ENCODE measurements at places on chromosomes 11 and 22.
A peak's percentile ranks its signal among the peaks of the same experiment; 100 is the strongest.

DNA sequence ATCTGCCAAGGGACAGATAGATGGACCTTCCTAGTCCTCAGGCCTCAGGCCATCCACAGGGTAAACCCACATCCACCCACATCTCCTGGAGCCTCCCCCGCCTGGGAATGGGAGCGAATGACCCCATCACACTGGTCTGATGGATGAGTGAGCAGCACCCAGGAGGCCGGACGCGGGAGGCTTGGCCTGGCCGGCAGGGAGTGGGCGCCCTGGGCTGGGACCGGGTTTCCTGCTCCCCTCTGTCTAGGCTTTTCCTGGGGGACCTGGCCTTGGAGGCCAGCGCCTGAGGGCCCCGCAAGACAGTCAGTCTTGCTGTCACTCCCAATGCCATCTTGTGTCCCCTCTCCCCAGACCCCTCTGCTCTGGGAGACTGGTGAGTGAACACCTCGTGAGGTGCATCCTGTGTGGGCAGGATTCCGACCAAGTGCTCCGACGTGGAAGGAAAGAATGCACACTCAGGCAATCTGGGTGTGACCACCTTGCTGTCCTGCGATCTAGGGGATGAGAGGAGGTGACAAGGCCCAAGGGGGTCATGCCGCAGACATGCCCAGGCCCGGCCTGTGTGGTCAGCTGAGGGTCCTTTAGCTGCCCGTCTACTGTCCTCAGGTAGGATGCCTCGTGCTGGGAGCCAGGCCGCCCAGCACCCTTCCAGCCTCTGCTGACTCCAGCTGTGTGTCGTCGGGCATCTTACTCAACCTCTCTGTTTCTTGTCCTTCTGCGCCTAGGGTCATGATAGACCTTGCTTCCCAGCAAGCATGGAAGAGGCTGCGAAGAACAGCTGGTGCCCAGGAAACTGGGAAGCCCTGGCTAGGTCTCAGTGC, 26.5 kb upstream of the WNT7B start:
- DNase-seq: no peak

DNA sequence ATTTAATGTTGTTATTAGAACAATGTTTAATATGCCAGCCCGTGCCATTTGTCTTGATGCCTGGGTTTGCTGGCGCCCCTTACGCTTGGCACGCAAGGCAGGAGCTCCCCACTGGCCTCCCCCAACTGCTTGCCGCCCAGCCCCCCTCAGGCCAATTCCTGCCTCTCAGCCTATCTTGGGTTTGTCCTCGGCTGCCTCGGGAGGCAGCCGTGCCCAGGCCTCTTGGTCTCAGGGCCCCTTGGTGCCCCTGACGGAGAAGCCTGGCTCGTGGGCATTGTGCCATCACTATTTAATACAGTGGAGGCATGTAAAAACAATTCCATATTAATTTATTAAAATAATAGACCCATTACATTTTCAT, 119.8 kb downstream of the KCNQ1OT1 start:
- DNase-seq: no peak

GRCh38 chr22:29311464-29312217, 3.9 kb downstream of the RASL10A start:
- DNase-seq: peak; percentile 44

DNA sequence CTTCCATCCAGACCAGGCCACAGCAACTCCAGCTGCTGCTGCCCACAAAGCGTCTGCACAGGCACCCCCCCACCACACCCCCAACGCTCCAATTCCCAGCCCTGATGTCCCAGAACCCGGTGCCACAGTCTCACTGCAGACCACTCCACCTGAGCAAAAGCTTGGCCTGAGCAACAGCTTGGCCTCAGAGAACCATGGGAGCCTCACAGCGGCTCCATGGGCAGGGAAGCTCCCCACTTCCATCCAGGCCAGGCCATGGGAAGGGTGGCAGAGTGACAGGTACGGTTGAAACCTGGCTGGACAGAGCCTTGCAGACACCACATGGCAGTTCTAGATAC, 13.2 kb downstream of the PLXNB2 start:
- DNase-seq: no peak

- no peak for DNase-seq
These were observed 82.7 kb upstream of the CTSC start for GRCh38 chr11:88420165-88420791.

GRCh38 chr11:46979358-46979757, 42.8 kb downstream of the CSTPP1 start:
- no peak for DNase-seq

- DNase-seq: no peak
These were observed 5.0 kb downstream of the ASCL2 start for GRCh38 chr11:2265396-2265795.

DNA sequence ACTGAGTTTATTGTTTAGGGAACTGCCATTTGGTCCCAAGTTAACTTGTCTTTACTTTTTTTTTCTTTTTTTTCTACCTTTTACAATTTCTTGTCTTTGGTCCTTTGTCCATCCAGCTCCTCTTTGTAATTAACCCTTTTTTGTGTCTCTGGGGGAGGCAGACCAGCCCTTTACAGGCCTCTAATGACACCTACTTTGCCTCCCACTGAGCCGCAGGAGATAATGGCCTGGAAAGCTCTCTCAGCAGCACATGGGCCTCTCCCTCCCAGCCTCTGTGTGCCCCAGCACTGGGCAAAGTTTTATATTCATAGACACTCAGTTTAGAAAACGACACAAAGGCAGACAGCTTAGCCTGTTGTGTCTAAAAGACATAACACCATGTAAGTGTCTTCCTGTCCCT, 480.4 kb downstream of the SOX6 start:
- DNase-seq: no peak

DNA sequence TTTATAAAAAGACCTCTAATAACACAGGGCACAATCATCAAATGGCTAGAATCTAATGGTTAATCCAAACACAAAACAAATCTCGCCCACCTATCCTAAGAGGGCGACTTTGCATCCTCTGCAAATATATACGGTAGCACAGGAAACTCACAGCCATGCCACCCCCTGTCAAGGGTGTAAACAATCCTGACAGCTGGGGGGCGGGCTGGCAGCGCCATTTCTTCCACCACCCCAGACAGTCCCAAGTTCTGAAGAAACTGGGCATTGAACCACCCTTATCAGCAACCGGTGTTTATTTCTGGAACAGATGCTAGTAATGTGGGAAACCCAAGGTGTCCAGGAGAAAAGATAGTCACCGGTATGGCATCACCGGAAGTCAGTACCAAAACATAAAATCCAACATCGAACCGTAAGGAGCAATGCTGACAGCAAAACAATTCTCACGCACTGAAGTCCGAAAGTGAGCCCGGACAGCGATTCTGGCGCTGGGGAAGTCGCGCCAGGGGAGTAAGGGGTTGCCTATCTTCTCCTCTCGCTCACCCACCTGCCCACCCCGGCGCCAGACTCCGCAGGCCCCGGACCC, 825 bp downstream of the FBXO3 start:
- DNase-seq: peak; percentile 18

- DNase-seq: peak; percentile 22
These were observed 252.7 kb downstream of the TMEM135 start for GRCh38 chr11:87290304-87290922.

DNA sequence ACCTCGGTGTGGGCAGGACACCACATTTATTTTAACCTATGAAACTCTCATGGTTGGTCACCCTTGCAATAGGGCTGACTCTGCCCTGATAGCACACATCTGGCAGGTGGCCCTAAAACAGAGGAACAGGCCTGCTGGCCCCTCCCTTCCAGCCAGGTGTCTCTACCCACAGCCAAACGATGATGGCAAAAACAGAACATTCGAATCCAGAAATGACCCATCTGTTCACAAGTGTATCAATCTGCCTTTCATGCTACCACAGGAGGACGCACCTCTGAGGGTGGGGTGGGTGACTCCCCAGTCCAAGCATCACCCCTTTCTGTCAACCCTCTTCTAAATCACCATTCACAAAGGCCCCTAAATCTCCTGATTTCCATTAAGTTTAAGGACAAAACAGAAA, 118.1 kb downstream of the ETS1 start:
- no peak for DNase-seq

DNA sequence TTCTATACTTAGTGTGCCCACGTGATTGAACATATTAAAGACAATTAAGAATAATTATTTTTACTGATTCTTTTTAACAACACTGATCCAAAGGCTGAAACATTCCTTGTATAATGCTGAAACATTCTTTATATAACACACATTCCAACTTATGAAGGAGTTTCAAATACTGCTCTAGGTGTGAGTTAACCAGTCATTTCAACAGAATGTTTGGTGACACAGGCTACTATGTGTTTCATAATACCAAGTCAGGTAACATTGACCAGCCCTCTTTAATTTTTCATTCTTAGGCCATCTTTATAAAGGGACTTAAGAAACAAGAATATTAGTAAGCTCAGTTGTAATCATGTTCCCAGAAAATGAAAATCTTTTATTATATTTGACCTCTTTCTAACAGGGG, 136.6 kb downstream of the ELP4 start:
- no peak for DNase-seq

DNA sequence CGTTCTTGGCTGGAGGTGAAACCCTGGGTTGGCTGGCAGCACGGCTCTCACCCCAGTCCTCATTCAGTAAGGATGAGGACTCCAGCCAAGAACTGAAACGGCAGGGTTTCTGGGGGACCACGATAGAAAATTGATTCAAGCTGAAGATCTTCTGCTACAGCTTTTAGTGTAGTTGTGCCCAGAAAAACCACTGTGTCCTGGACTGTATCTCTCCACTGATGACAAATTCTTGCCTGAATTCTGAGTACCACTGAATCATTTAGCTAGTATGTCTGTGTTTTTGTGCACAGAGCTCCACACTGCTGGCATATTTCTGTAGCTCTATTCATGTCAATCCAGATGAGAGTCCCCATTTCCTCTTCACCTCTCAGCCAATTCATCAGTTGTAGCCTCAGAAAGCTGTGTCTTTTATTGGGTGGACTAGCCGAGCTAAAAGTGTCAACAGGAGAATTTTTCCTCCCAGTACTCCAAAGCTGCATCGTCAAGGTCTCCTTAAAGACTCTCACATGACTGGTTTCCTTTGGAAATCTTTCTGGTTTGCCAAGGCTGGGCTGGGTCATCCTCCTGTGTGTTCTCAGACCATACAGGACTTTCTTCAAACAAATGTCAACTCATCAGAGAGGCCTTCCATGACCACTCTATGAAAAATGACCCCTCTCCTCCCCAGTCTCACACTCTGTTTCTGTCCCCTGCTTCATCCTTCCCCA, 144.6 kb downstream of the LDLRAD3 start:
- DNase-seq: no peak

Data from HuH-7.5 (cell line).